Colonic mucosa (tissue), 4 donors: ENCODE measurements at places on chromosomes 4 and X. TPM values are rescaled to one million over a fixed set of nuclear protein-coding genes. Genes with fewer than 3 reads are reported as not detected.

Gene SPP1
- total RNA-seq: 11.6 TPM

Gene TLR2
- 5.7 TPM for total RNA-seq

Gene DNAJB14
- 41.9 TPM for total RNA-seq

Gene GPR173
- total RNA-seq: 1.2 TPM

Gene SLC4A4
- 124 TPM for total RNA-seq
